ENCODE measurements at places on chromosomes 3 and 15.

DNA sequence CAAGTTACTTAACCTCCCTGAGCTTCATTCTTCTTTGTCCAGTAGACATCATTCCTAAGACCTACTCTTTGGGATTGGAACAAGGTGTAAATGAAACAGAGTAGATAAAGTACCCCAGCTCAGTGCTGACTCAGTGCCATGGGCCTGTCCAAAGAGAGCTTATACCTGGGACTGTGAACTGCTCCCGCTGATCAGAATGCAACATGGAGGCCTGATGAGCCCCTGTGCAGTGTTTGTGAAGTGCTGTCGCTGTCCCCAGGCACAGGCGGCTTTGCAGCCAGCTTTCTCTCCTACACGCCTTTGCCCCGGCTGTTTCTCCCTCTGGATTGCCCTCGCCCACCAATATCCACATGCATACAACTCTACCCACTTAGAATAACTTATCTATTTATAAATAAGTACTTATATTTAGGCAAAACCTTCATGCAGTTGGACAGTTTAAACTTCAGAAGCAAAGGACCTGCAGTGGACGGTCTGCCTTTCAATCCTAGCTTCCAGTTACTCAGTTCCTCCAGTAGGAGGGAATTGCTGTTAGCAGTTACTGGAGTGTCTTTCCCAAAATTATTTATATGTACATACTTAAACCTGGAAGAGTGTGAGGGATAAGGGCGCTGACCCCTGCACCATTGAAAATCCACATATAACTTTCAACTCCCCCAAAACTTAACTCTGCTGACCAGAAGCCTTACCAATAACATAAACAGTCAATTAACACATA lies 80.0 kb downstream of the CORO2B start:
- peak; percentile 18 for ATAC-seq

DNA sequence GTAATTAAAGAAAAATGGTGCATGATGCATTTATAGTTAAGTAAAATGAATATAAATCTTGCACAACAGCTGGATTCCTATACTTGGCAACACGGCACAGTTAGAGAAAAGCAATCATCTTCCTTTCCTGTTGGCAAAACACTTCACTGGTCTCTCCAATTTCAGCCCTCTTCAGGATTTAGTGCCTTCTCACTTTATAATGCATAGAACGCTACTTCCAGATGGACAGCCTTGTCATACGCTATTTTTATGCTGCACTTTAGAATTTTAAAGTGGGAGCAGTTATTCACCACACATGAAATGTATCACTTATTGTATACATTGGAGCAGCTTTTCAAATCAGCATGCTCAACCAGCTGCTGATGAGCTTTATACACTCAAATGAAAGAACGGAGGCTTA lies 194.4 kb upstream of the GBE1 start:
- no peak for ATAC-seq

GRCh38 chr15:46091860-46092450 lies 457.1 kb downstream of the SQOR start:
- no peak for ATAC-seq

DNA sequence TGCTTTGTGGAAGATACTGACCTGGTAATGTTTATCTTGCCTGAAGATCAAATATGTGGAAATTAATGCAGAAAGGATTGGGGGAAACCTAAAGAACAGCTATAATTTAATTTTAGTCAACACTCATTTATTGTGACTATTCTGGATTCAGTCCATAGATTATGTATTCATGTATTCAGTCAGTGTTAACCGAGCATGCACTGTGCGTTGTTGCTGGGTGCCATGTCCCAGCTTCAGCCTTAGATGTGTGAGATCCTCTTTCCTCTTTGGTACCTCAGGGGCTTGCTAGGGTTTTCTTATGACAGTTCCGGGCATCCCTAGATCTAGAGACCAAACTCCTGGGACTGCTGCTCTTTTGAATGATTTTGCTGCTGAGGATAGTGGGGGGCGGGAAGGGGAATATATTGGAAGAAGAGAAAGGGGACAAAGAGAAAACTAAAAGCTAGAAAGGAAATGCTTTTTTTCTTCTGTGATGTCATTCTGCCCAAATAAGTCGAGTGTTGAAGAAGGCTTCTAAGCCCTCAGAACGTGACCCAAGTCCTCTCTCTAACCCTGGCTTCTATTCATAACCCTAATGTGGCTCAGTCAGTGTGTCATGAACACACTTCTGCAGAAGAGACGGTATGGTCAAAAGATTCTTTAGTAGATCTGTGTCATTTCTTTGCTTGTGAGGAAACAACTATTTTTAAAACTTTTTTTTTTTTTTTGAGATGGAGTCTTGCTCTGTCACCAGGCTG lies 33.5 kb downstream of the STARD9 start:
- no peak for ATAC-seq

- ATAC-seq = no peak
These were observed 22.4 kb upstream of the CELF6 start for GRCh38 chr15:72342385-72342784.

DNA sequence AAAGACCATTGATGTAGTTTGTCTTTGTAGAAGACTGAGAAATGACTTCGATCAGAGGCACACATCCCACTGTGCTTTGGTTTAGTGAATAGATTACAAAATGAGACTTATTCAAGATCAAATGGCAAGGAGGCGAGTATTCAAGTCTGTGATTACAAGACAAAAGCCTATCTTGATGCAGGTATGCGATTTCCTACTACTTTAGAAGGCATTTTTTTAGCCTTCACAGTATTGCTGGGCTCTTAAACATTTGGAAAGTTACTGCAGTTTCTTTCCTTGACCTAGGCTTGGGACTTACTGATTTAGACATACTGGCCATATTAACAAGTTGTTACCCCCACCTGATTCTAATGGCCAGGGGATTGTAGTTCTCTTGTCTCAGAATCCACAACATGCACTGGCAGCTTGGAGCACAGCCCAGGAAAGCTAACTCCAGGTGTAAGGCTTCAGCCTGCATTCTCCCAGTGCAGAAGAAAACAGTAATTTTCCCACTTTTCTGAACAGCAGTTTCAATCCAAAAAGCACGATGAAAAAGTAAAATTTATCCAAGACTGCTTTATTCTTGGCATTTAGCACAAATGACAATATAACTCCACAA lies 311.6 kb downstream of the EPHA6 start:
- no peak for ATAC-seq

DNA sequence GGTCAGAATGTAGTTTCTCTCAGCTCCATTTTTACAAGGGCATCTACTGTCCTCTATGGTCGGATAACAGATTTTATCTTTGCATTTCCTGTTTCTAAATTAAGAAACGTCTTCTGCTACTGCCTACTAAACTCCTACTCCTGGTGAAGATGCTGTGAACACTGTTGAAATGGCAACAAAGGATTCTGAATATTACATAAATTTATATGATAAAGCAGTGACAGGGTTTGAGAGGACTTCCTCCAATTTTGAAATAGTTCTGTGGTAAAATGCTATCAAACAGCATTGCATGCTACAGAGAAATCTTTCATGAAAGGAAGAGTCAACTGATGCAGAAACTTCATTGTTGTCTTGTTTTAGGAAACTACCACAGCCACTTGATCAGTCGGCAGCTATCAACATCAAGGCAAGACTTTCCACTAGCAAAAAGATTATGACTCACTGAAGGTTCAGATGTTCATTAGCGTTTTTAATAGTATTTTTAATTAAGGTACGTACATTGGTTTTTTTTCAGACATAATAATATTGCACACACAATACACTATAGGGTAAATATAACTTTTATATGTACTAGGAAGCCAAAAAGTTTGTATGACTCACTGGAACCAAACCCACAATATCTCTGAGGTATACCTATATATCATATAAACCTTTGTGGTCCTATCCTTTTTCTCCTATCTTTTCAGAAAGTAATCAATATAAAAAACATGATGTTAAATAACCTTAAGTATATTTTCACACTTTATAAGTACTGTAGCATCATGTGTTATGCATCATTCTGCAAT lies 156.1 kb downstream of the STAG1 start:
- ATAC-seq = no peak

DNA sequence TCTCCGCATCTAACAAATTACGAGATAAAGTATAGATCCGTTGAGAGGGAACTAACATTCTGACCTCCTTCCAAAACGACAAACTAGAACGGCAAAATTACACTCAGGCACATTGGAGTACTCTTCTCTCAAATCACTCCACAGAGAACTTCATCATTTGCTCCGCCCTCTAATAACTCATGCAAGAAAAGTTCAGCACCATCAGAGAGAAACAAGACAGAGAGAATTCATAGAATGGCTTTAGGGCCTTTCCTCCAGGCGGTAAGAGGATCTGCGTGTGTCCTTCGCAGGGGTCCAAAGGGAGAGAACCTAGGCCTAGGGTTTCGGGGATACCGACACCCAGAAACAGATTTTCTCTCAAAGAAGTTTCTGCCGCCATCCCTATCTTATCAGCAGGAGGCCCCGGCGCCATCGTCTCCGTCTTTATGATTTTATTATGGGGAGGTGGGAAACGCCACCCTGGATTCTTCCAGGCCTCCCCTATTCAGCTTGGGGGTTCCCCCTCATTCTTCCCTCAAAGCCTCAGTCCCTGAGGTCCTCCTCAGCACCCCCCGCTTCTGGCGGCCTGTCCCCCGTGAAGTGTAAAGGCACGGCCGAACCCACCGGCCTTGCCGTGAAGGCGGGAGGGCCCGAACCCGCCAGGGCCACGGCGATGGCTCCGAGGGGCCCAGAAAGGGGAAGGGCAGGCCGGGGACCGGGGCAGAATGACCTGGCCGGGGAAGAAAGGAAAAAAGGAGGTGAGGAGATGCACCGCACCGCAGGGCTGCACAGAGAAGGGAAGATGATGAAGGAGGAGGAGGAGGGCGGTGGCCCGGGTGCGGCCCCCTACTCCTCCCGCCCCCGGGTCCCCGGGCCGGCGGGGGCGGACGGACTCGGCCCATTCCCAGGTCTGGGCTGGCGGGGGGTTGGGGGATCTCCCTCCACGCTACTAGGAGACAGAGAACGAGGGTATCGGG lies 768 bp downstream of the UBXN7 start:
- peak; percentile 46 for ATAC-seq

- ATAC-seq = no peak
These were observed 127.4 kb downstream of the UBE2E2 start for GRCh38 chr3:23330568-23330967.

- ATAC-seq = no peak
These were observed 137.1 kb downstream of the CBLB start for GRCh38 chr3:105731686-105732085.

GRCh38 chr15:71599418-71600151 lies 210.8 kb upstream of the NR2E3 start:
- ATAC-seq = peak; percentile 92

GRCh38 chr3:59327376-59327808 lies 277.6 kb upstream of the CFAP20DC start:
- peak; percentile 93 for ATAC-seq

DNA sequence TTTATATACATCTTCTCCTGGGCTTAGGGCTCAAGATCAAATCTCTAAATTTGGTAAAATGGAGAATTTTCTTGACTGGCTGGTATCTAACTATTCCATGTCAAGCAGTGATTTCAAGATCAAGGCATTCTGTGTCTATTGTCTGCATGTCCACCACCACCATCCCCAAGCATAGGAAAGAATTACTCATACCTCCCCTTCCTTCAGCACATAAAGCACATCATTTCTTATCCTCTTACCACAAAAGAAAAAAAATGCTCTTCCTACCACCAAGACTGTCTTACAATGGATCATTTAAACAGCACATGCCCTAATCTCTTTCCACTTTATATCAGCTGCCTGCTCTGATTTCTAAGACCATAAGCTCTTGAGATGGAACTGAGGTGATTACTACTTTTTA lies 470.5 kb upstream of the THBS1 start:
- no peak for ATAC-seq

DNA sequence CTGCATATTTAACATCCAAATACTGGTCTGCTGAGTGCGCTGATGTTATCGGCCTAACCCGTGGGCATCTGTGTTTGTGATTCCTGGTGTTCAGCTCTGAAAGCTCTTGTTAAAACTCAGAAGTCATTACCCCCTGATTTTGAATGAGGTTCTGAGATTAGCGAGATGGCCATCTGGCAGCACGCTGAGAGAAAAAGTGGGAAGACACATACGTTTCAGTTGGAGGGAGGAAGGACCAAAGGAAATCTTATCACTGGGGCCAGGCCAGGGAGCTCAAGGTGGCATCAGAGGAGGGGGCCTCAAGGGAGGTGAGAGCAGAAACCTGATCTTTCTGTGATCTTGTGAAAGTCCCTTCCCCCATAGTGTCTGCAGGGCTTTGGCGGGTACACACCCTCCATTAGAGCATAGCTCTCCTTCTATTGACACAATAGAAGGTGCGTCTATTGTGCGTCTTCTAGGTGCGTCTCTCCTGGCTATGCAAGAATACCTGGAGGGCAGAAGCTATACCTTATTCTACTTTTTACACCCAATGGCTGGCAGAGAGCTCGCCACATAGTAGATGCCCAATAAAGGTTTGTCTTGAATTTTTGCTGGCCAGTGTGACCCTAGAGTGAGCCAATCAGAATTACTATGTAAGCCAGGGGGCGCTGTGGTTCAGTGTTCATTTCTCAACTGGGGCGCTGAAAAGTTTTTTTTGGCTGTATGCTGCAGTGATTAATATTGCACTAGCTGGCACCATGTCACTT lies 182.4 kb downstream of the SHQ1 start:
- ATAC-seq = peak; percentile 21

DNA sequence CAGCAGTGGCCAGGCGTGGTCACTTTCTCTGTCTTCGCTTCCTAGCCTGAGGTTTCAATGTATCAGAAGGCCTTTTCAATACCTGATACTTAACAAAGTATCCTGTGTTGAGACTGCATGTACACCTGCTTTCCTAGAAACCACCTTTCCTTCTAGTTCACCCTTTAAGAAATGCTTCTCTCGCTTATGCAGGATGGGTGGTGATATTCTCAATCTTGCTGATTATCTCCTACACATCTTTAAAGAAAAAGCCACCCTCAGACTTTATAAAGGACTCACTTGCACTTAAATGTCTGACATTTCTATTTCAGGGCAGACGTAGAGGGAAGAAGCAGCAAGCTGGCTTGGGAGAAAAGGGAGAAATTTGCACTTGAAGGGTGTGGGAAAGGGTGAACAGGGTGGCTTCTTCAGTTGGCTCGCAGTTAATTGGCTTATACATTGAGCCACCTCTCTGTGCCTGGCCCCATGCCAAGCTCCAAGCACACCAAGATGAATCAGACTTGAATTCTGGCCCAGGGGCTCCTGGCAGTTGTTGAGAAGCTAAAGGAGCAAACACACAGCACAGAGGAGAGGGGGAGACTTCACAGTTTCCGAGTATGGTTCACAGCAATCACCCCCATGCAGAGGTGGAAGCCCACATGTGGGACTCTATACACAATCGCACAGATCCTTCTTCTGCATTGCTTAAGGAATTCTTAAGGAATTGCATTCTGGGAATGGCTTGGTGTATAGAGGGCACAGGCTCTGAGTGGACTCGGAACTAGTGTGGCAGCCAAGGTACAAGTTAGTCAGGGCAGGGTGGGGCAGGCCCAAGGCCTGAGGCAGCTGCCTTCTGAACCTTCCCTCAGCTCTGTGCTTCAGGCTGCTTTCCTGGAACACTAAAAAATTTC lies 1.3 kb downstream of the ARL6IP5 start:
- peak; percentile 39 for ATAC-seq
